ENCODE measurements at places on chromosomes 7 and 10. TPM values are rescaled to one million over a fixed set of nuclear protein-coding genes. Genes with fewer than 3 reads are reported as not detected.

- no peak for DNase-seq
These were observed 81.4 kb downstream of the SPDYE5 start for GRCh38 chr7:75573477-75574019.

GRCh38 chr10:108249940-108250339 lies 1085.4 kb upstream of the SORCS1 start:
- DNase-seq: no peak

- no peak for DNase-seq
These were observed 99.3 kb downstream of the CFAP58 start for GRCh38 chr10:104452977-104453376.

GRCh38 chr7:130334274-130334673 lies 10.3 kb upstream of the CPA5 start:
- DNase-seq: no peak

DNA sequence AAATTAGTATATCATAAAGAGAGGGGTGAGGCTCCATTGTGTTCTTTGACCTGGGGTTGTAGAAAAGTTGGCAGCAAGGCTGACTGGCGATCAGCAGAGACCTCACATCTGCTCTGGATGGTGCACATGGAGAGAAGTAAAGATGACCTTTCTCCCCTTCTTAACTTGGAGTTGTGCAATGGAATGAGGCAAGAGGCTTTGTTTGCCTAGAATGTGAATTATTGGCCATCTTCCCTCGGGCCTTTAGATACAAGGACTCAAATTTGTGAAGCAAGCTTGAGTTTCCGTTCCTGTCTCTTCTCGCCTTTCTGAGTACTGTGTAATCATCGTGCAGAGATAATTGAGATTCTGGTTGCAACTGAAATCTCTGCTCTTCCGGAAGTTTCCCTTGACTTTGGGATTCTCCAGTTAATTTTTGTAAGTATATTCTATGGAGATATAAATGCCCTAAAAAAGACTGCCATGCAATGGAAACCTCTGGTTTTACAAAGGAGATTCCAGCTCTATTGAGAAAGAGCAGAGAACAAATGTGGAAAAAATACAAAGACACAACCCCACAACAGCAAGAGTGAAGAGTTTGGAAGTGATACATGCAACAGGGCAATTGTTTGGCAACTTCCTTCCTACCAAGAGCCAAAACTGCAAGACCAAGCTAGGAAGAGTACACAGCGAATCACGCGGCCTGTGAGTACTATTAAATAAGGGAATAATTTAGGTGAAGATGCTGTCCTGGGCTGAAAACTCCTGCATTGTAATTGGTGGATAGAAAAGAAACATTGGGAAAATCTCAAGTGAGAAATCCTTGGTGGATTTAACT lies 542.3 kb upstream of the NRP1 start:
- DNase-seq: no peak

- peak; percentile 93 for DNase-seq
These were observed 29.5 kb upstream of the ANKRD2 start for GRCh38 chr10:97543025-97543546.

DNA sequence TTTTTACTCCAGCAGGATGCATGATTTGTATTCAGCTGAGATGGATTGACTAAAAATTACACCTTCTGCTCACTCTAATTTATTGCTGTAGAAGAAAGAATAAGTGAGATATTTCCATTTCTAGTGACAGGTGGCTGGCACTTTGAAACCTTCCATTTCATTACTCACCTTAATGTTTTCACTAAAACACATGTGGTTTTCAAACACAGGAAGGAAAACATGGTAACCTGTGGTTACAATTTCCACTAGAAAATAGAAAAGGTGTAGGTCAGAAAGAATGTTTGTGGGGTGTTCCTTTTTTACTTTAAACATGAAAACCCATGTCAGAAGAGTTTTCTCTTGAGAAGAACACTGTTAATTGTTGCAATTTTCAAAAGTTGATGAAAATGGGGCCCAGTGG lies 12.0 kb upstream of the PRKCQ start:
- DNase-seq: no peak

GRCh38 chr10:104622598-104623209 lies 18.4 kb upstream of the SORCS3 start:
- no peak for DNase-seq

- peak; percentile 47 for DNase-seq
These were observed 32.0 kb downstream of the GBX1 start for GRCh38 chr7:151135525-151135845.

DNA sequence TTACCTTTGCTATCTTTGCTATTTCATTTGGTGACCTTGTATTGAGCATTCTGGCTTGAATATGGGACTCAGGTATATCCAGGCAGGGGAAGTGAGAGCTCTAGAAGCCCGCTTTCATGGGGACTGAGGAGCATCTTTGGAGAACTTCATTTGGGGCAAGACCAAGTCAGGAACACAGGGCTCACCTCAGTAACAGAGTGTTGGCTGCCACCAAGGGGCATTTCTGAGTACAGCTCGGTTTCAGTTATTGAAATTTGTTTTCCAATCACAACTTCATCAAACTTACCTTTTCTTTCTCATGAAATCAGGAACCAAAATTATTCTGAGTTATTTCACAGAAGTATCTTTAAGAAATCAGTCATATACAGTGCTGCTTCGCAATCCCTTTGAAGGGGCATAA lies 337.2 kb downstream of the C7orf25 start:
- no peak for DNase-seq

DNA sequence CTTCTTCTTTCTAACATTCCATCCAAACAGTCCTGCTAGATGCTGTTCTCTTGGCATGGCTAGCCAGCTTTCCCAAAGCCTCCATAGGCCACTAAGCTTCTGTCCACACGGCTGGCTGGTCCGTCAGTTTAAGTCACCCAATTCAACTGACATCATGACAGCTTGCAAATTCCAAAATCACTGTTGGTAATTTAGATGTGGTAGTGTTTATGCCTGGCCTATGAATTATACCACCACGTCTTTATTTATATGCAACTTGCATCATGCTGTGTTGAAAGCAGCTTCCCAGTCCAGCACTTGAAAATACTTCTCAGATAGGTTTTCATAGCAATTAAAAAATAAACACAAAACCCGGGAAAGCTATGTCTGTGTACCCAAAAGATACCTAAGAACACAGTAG lies 2.2 kb upstream of the VIM start:
- no peak for DNase-seq

DNA sequence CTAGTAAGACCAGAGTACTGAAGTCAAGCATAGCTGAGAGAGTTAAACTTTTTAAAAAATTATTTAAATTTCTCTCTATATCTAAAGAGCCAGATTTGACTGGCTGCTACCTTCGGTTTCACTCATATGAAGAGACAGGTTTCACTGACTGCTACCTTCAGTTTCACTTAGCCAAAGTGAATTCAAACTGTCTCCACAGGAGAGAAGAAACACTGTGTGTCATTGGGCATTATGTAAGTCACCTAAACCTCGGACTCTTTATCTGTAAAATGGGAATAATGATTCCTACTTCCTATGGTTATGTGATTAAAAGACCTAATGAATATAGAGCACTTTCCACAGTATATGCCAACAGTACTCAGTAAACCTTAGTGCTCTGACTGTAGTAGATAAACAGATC lies 41.6 kb upstream of the MET start:
- no peak for DNase-seq

GRCh38 chr10:1502451-1502850 lies 234.9 kb downstream of the ADARB2 start:
- DNase-seq: no peak

GRCh38 chr7:155256081-155256760 lies 41.5 kb upstream of the INSIG1 start:
- no peak for DNase-seq

- DNase-seq: no peak
These were observed 27.8 kb upstream of the LRRN3 start for GRCh38 chr7:111063166-111063565.

- no peak for DNase-seq
These were observed 5.4 kb downstream of the INSIG1 start for GRCh38 chr7:155303039-155303593.

GRCh38 chr10:48444861-48445841 lies 138.7 kb downstream of the MAPK8 start:
- peak; percentile 53 for DNase-seq

DNA sequence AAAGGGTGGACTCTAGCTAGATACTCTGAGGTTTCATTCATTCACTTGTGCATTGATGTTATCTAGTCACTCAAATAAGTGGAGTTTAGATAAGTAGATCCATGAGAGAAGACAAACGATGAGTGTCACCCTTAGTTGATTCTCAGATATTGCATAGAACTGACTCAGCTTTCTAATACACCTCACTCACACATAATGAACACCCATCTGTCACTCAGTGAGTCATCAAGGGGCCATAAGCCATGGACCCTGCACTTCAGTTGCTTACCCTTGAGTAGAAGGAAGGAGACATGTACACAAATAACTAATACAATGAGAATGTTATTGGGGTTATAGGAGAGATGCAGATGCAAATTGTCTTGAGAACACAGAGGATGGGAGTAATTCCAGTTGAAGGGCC lies 163.8 kb downstream of the SORCS3 start:
- DNase-seq: no peak

GRCh38 chr10:83184641-83185040 lies 954.7 kb upstream of the GHITM start:
- DNase-seq: no peak

- DNase-seq: no peak
These were observed 30.6 kb downstream of the KLHL7 start for GRCh38 chr7:23136216-23136615.

DNA sequence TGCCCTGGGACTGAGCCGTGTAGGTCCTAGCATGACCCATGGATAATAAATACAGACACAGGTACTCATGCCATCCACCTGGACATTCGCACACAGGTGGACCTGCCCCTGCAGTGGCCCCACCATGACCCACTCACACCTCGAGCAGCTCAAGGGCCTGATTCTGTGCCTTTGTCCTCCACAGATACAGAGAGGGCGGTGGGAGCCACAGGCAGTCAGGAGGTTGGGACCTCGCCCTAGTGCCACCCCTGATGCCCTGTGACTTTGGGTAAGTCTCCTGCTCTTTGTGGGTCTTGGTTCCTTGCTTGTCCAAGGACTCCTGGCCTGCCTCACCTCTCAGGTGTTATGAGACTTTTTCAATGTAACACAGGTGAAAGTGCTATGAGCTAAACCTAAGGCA lies 42.9 kb downstream of the C10orf120 start:
- peak; percentile 39 for DNase-seq

DNA sequence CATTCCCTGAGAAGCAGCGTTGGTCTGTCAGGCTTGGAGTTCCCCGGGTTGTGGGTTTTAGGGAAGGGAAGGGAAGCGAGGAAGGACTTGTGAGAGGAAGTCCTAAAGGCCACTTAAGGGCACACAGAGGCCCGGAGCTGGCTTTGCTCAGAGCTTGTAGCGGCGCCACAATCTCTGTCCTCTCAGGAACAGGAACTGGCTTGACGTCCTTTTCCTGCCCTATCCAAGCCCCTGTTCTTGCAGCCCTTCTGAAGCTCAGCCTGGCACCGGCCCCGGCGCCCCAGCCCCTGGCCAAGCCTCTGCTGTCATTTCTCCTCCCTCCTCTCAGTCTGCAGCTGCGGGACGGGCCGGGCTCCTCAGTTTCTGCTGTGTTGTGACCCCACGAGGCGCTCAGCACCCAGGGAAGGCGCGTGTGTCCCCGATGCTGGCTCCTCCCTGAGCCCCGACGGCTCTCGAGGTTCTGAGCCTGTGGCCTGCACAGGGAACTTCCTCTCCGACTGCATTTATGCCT lies at the start of gene GIMAP8:
GIMAP8 (plus strand) TSS at position 140 of the 511 bp plus-strand sequence. CDS start 16,069 bp downstream, outside the sequence.
- peak; percentile 80 for DNase-seq

ANXA8 gene
- total RNA-seq: 0.55 TPM

OPN1SW gene
- total RNA-seq: not detected

RBM20 gene
- 4.9 TPM for total RNA-seq

PDE6C gene
- not detected for total RNA-seq

STEAP4 gene
- total RNA-seq: 13.2 TPM

COL26A1 gene
- total RNA-seq: not detected

RPEL1 gene
- total RNA-seq: not detected

GRID2IP gene
- total RNA-seq: not detected

CH25H gene
- total RNA-seq: not detected

AVL9 gene
- 25.0 TPM for total RNA-seq

TAS2R41 gene
- not detected for total RNA-seq

CC2D2B gene
- total RNA-seq: 5.3 TPM

FBXL13 gene
- 2.5 TPM for total RNA-seq

UPP1 gene
- 16.1 TPM for total RNA-seq
